Left ventricle myocardium inferior (tissue), 1 donor: ENCODE measurements at places on chromosomes 7 and 10. TPM values are rescaled to one million over a fixed set of nuclear protein-coding genes. Genes with fewer than 3 reads are reported as not detected.

- no peak overlapping the region for H3K4me3 ChIP-seq
- peaks cover 21% of the 10 kb centered on the region for H3K4me1 ChIP-seq
- H3K27ac ChIP-seq = no peak overlapping the region
- H3K36me3 ChIP-seq = peaks cover 81% of the 10 kb centered on the region
- no peaks in the 10 kb centered on the region for H3K27me3 ChIP-seq
Measured at GRCh38 chr7:6032167-6032566, 991 bp downstream of the ANKRD61 start.

GRCh38 chr10:74103560-74104258 is 46.9 kb downstream of the AP3M1 start:
- H3K4me3 ChIP-seq = no peak overlapping the region
- H3K4me1 ChIP-seq = peaks cover 2% of the 10 kb centered on the region
- DNase-seq = no peak
- H3K27ac ChIP-seq = no peak overlapping the region
- H3K27me3 ChIP-seq = no peaks in the 10 kb centered on the region

ZFYVE27 gene
- total RNA-seq = 13.2 TPM

- H3K27me3 ChIP-seq = no peaks in the 10 kb centered on the region
- H3K4me1 ChIP-seq = peaks cover 16% of the 10 kb centered on the region
- no peak overlapping the region for H3K4me3 ChIP-seq
- DNase-seq = no peak
- H3K36me3 ChIP-seq = no peaks in the 10 kb centered on the region
Measured at GRCh38 chr10:92993699-92994272, 66.8 kb upstream of the CYP26C1 start.

PON3 gene
- 0.69 TPM for total RNA-seq

FBXW4 gene
- 99.1 TPM for total RNA-seq

LRMDA gene
- total RNA-seq = 18.7 TPM

DNA sequence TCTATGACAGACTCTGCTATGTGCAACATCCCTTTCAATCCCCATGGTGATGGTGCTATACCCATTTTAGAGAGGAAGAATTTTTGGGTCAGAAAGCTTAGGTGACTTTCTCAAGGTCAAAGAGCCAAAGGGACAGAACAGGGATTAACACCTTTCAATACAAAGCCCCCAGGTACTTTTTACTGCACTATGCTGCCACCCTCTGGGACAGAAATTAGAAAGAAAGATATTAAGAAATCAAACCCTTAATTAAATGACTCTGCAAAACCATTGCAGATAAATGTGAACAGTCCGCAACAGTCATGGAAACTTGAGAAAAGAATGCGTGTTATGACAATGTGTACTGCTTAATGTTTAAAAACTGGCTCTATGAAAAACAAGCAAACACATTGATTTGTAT is 673.7 kb downstream of the MAGI2 start:
- no peak overlapping the region for H3K27ac ChIP-seq
- no peaks in the 10 kb centered on the region for H3K36me3 ChIP-seq
- no peaks in the 10 kb centered on the region for H3K27me3 ChIP-seq
- no peak overlapping the region for H3K4me3 ChIP-seq
- no peaks in the 10 kb centered on the region for H3K4me1 ChIP-seq
- DNase-seq = no peak

DNA sequence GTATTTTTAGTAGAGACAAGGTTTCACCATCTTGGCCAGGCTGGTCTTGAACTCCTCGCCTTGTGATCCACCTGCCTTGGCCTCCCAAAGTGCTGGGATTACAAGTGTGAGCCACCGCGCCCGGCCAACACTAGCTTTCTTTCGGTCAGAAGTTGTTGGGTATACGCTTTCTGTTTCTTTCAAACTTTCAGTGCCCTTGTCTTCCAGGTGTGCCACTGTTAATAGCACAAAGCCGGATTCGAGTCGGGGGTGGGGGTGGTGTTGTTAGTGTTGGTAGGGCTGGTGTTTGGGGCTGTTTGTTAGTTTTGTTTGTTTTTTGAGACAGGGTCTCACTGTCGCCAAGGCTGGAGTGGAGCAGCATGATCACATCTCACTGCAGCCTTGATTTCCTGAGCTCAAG is 33.8 kb upstream of the NANOS1 start:
- no peak overlapping the region for H3K4me3 ChIP-seq
- H3K27ac ChIP-seq = no peak overlapping the region
